ENCODE measurements at places on chromosomes 7 and 10. TPM values are rescaled to one million over a fixed set of nuclear protein-coding genes. Genes with fewer than 3 reads are reported as not detected.
A peak's percentile ranks its signal among the peaks of the same experiment; 100 is the strongest.

DNA sequence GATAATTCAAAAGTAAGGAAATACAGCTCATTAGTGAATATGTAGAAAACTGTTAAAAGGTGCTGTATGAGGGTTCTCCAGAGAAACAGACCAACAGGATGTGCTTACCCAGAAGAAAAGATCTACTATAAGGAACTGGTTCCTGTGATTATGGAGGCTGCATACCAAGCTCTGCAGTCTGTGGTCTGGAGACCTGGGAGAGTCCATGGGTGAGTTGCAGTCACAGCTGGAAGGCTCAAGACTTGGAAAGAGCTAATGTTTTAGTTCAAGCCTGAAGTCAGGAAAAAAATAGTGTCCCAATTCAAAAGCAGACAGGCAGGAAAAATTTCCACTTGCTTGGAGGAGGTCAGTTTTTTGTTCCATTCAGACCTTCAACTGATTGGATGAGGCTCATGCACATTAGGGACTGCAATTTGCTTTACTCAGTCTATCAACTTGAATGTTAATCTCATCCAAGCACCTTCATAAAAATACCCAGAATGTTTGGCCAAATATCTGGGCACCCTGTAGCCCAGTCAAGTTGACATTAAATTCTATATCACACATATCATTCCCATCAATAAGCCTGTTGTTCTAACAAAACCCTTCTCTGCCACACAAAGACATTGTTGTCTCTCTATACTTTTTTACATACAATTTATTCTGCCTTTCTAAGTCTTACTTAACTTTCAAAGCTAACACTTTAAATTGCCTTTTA, 197.9 kb upstream of the KLF6 start:
- no peak for DNase-seq

Gene SPDYE8
- not detected for total RNA-seq

Gene ATOH7
- total RNA-seq, result not detected

DNA sequence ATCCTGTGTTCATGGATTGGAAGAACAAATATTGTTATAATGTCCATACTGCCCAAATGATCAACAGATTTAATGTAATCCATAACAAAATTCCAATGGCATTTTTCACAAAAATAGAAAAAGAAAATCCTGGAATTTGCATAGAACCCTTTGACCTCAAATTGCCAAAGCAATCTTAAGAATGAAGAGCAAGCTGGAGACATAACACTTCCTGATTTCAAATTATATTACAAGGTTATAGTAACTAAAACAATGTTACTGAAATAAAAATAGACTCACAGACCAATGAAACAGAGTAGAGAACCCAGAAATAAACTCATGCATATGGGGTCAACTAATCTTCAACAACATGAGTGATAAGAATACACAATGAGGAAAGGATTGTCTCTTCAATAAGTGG, 302.5 kb downstream of the PHTF2 start:
- DNase-seq, result no peak

Gene CHN2
- total RNA-seq, result 47.8 TPM

DNA sequence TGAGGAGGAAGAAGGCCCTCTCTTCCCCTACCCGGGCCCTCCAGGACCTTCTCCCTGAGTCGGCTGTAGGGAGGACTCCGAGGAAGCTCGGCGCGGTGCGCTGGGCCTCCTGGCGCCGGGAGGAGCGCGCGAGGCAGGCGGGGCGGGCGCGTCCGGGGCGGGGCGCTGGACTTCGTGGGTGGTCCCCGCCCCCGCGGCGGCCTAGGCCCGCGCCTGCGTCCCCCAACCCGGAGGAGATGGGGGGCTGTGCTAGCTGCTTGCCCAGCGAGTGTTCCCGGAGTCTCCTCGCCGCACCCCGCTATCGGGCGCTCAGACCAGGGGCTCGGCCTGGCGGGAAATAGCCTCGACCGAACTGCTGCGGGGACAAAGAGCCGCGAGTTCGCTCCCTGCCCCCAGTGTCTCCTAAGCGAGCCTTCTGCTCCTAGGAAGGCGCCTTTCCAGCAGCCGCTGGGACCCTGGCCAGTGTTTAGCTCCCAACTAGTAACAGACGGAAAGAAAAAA, 19.2 kb upstream of the SMO start:
- peak; percentile 54 for DNase-seq

Measured in stomach (tissue), 19 donors.